Activated CD8-positive, alpha-beta memory T cell treated with anti-CD3 and anti-CD28 coated beads for 1 hour (primary cell): ENCODE measurements at places on chromosomes 3 and 15.

GRCh38 chr15:101390060-101390459 lies 95.0 kb upstream of the SNRPA1 start:
- DNase-seq = no peak

DNA sequence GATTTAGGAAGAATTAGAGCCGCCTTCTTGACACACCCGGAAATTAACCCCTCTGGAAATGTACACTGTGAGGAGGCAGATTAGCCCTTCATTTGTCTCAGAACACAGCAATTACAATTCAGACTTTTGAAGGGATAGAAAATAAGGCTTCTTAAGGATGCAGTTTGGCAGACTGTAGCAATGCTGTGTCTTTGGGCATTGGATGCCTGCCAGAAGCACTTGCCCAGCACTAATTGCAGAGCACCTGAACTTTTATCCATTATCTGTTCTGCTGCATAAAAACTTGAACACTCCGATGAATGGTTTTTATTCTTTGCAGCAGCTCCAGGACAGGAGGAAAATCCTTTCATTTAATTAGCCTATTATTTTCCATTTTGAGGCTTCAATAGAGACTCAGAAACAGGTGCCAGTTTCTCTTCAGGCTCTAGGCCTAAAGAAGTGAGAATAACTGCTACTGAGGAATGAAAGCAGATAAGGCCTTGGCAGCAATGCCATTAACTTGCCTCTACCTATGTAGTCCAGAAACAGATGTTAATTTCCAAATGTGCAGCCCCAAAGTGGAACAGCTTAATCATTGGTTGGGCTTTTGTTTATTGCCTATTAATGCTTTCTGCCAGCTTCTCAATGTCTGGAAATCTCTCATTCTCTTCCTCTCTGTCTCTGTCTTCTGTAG lies 418.5 kb downstream of the NSUN3 start:
- no peak for DNase-seq

GRCh38 chr3:4495294-4496086 lies 2.3 kb downstream of the ITPR1 start:
- DNase-seq = no peak

DNA sequence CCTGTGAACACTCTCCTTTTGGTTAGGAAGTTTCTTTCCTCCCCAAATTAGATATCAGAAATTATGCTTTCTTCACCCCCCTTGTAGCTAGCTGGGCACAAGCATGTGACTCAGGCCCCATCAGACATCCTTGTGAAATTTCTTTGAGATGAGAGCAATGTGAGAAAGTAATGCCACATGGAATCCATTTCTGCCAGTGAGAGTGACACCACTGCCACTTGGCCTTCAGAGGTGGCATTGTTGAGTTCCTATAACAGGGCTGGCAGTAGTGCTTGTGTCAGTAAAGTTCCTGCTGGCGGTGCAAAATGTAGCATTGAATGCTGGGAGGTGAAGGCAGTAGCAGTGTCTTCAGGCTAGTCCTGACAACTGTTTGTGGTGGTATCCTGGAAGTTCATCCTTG lies 80.7 kb upstream of the ZNF280D start:
- no peak for DNase-seq

DNA sequence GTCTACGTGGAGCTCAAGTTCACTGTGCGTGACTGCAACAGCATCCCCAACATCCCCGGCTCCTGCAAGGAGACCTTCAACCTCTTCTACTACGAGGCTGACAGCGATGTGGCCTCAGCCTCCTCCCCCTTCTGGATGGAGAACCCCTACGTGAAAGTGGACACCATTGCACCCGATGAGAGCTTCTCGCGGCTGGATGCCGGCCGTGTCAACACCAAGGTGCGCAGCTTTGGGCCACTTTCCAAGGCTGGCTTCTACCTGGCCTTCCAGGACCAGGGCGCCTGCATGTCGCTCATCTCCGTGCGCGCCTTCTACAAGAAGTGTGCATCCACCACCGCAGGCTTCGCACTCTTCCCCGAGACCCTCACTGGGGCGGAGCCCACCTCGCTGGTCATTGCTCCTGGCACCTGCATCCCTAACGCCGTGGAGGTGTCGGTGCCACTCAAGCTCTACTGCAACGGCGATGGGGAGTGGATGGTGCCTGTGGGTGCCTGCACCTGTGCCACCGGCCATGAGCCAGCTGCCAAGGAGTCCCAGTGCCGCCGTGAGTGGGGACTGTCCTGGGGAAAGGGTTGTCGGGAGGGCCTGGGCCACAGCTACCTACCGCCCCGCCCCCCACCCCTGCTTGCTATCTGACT lies 11.2 kb downstream of the EPHB3 start:
- no peak for DNase-seq

DNA sequence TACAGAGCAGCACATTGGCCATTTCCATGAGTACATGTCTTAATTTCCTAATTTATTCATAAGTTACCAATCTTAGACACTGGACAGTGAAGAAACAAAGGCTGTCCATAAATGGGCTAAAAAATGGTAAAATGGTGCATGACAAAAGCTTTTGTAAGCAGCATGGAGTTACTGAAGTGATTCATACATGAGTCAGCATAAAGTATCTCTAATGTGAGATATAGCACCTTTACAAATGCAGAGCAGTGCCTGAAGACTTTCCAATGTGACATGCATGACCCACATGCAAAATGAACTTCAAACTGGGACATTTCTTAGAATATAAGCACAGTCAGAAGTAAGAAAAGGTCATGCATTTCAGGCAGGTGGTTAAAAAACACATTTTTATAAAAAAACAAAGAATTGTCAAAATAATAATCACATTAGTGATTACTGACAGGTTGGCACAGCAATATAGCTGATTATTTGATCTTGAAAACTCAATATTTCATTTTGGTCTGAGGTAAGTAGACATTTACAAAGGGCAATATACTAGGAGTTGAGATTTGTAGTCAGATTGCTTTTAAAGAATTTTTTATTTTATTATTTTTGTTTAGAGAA lies 299.3 kb downstream of the PLCL2 start:
- DNase-seq = no peak

- no peak for DNase-seq
These were observed 111.0 kb downstream of the MECOM start for GRCh38 chr3:169552533-169552932.

DNA sequence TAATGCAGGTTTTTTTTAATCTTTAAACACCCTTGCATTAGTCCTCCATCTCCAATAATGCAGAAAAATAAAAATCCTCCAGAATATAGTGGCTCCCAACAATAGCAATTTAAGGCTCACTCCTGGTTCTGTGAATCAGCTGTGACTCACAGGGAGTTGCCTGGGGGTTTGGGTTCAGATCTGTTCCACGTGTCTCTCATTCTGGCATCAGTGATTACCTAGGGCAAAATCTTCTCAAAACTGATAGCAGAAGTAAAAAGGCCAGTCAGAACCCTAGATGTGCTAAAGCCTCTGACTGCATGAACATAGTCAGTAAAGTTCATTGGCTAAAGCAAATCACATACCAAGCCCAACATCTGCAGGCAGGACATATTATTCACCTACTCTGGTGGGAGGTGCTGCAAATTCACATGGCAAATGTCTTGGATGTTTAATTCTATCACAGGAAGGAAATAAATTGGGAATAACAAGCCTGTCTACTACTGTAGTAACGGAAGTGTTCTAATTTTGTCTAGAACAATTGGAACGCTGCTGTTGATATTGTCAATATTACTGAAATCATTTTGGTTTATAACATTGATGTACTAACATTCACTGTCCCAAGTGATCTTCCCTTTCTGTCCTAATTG lies 364.1 kb upstream of the CNTN4 start:
- no peak for DNase-seq

DNA sequence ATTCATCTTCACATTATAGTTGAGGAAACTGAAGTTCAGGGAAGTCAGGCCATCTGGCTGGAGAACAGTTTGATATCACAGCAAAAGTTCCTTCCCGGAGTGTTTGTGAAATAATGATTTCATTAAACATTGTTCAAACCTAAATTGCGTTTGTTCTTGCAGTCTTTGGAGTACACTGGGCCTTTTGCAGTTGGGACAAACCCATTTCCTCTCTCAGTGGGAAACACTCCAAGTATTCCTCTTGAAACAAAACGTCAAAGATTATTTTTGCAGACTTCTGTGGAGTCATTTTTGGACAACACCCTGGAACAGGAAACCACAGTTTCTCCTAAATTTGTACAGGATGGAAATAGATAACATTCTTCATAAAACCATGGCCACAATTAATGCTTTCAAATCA lies 287.5 kb downstream of the PTPRG start:
- DNase-seq = no peak

DNA sequence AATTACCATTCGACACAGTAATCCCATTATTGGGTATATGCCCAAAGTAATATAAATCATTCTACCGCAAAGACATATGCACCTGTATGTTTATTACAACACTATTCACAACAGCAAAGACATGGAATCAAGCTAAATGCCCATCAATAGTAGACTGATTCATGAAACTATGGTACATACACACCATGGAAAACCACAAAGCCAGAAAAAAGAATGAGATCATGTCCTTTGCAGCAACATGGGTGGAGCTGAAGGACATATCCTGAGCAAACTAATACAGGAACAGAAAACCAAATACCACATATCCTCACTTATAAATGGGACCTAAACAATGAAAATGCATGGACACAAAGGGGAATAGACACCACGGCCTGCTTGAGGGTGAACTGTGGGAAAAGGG lies 11.1 kb upstream of the MCF2L2 start:
- no peak for DNase-seq

DNA sequence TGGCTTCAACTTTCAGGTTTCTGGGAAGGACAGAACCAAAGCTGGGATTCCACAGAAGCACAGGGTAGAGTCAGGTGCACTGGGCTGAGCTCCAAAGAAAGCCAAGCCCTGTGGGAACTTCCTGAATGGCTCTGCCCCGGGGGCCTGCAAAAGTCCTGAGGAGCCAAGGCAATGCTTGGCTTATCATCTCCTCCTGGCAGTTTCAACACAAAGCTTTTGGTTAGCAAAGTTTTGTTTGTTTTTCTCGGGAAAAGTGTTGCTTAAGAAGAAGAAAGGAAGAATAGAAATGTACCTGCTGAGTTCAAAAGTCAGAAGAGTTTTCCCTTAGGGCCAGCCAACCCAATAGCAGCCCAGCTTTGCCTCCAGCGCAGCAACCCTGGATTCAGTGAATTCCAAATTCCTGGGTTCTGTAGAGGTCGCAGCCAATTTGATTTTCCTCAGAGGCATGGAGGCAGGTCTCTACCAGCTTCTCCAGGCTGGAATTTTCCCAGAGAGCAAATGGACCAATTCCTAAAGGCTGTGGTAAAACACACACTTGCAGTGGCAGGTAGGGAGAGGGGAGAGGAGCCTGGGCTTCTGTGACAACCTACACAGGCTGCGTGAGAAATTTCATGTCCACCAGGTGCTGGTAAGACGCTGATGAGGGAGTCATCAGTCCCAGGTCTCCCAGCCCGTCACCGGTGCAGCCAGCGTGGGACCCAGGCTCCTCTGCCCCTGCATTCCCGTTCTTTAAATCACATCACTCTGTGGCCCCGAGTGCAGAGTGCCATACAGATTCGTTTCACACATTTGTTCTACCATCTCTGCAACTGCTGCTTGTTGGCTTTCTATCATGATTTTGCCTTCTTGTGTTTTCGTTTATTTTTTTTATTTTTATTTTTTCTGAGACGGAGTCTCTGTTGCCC lies 54.3 kb upstream of the SNRPA1 start:
- no peak for DNase-seq

DNA sequence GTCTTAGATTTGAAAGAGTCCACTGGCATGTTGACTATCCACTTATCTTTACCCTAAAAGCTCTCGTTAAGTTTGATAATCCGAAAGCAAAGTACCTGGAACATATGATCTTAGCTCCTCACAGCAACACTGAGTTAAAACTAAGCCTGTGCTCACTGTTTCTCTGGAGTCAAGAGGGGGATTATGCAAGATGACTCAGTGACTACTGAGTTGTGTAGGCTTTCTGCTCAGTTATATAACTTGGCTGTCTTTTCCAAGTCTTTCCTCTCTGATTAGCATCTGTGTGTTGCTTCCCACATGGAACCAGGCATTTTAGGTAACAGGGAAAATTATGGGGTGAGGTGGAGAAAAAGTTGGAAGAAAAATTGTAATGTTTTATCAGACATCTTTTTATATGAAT lies 31.2 kb upstream of the MYO5C start:
- DNase-seq = no peak

DNA sequence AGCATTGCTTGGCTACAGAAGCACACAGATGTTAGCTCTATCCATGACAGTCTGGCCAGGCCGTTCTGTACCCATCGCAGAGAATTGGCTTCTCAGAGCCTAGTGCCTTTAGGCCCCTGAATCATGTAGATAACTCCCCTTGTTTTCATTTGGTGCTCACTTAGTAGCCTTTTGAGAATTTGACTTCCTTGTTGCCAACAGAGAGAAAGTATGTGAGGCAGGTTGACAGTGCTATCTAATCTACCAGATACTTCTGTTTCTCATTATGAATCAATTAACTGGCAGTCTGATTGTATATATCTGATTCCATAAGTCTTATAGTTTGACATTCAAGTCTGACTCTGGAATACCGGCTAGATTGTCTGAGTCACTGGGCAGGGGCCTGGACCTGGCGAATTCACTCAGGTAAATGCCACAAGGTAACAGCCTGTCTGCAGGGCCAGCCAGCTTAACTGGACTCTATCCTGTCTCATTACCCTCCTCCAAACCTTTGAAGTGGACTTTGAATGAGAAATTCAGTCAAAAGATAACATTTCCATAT lies 160.2 kb downstream of the GHSR start:
- DNase-seq = no peak

DNA sequence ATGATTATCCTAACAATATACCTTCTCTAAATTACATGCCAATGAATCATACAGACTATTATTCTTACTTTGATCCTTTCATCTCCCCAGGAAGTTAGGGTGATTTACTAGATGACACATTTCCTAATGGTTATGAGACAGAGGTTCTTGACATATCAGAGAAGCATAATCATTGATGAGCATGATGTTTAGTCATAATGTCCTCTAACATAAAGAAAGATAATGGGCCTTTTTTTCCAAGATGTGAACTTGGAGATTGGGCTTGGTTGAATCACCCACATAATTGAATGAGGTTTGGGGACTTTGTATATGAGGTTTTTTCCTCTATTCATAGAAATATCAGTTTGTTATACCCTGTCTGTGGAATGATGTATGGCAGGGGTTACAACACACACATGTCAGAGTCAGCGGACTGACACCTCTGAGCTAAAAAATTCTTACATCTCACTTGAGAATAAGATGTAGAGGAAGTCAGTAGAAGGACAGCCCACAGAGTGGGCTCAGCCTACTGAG lies 69.7 kb upstream of the DCBLD2 start:
- no peak for DNase-seq

- no peak for DNase-seq
These were observed 154.2 kb downstream of the TIGIT start for GRCh38 chr3:114447950-114448479.

- no peak for DNase-seq
These were observed 55.2 kb upstream of the HEG1 start for GRCh38 chr3:125110876-125111480.

GRCh38 chr15:32669896-32670611 lies 28.5 kb downstream of the SCG5 start:
- DNase-seq = no peak

DNA sequence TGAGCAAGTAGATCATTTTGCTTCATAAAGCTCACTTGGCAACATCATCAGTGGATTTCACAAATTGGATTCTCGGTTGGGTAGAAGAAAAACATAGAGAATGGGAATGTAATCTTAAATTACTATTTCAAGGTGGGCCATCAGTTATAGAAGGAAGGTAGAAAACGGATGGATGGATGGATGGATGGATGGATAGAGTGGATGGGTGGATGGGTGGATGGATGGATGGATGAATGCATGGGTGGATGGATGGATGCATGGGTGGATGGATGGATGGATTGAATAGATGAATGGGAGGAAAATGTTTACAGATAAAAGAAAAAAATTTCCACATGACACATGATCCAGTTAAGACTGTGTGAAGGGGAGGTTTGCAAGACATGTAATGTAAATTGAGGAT lies 159.7 kb downstream of the MEX3B start:
- DNase-seq = no peak
